ENCODE measurements at places on chromosomes 4 and X.

GRCh38 chr4:1758306-1759121 lies 34.6 kb upstream of the FGFR3 start:
- DNase-seq: no peak

DNA sequence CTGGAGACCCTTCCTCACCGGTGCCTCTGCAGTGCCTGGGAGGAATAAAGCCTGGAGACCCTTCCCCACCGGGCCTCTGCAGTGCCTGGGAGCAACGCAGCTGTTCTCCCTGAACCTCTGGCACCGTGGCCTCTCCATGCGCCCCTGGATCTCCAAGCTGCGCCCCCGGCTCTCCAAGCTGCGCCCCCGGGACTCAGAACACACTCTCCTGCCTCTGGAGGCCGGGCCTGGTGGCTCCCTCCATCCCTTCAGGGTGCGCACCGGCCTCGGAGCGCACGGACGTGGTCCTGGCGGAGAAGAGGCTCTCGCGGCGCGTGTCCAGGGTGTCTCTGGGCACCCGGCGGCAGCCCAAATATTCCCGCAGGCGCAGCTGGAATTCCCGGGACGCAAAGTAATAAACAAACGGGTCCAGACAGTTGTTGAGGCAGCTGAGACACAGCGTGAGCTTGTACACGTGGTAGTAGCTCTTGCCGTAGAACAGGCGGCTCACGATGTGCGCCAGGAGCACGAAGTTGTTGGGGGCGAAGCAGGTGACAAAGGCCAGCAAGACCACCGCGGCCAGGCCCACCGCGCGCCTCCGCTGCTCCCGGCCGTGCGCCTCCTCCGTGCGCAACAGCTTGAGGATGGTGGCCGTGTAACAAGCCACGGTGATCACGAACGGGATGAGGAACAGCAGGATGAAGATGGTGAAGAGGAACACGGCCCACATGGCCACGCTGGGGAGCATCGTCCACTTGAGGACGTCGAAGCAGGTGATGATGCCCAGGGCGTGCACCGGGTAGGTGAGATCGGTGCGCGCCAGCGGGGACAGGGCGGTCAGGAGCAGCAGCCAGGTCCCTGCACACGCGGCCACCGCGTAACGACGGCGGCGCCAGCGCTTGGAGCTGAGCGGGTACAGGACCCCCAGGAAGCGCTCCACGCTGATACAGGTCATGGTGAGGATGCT lies 12.8 kb upstream of the ASMTL start:
- DNase-seq: no peak

DNA sequence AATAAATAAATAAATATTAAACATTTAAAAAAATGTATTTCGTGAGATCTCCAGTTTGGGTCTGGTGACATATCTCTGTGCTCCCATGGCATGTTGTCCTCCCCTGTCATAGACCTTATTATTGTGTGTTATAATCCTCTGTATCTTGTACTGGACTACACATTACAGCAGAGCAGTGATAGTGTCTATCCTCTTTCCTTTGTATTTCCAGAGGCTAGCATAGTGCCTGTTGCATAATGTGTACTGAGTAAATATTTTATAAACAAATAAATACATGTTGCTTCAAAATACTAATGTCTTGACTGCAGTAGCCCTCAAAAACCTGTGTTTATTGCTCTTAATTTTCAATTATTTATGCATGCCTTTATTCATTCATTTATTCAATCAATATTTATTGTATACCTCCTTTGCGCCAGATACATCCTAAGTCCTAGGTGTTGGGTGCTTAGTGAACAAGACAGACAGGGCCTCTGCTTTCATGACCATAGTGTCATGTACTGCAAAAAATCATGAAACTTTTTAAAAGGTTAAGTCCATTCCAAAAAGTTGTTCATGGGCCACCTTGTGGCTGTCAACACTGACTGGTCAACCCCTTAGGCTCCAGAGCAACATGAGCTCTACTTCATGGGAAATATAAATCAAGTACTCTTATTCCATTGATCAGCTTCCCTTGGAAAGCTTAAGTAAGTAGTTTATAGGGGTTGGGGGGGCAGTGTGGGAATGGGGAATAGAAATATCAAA lies 303.9 kb downstream of the IQCM start:
- DNase-seq: no peak

- no peak for DNase-seq
Observed at GRCh38 chr4:11469650-11470437, 41.1 kb upstream of the HS3ST1 start.

DNA sequence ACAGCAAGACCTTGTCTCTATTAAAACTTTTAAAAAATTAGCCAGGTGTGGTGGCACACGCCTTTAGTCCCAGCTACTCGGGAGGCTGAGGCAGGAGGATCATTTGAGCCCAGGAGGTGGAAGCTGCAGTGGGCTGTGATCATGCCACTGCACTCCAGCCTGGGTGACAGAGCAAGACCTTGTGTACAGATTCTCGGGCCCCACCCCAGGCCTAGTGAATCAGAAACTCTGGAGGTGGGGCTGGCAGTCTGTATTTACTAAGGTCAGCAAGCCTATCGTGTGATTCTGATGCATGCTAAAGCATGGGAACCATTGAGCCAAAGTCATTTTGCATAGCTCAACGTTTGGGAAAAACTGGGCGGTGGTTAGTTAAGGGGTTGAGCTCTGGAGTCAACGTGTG lies 3.5 kb downstream of the S100G start:
- no peak for DNase-seq

DNA sequence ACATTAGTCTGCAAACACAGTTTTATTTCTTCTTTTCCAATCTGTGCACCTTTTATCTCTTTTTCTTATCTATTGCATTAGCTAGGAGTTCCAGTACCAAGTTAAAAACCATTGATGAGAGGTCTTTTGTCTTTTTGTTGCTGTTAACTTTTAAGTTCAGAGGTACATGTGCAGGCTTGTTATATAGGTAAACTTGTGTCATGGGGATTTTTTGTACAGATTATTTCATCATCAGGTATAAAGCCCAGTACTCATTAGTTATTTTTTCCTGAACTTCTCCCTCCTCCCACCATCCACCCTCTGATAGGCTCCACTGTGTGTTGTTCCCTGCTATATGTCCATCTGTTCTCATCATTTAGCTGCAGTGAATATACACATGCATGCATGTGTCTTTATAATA lies 349.9 kb downstream of the PDHA2 start:
- no peak for DNase-seq

DNA sequence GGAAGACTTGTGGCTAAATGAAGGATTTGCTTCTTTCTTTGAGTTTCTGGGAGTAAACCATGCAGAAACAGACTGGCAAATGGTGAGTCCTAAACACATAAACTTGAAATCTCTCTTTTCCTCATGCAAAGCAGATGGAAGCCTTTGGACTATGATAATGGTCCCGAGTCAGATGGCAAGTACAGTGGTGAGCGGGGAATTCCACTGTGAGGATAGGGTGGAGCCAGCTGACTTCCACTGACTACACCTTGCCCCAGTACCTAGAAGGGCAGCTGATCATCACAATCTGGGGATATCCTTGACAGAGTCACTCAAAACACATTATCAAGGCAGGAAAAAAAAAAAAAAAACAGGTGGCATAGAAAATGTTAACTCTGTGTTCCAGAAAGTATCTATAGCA lies 34.3 kb downstream of the ENPEP start:
- no peak for DNase-seq

DNA sequence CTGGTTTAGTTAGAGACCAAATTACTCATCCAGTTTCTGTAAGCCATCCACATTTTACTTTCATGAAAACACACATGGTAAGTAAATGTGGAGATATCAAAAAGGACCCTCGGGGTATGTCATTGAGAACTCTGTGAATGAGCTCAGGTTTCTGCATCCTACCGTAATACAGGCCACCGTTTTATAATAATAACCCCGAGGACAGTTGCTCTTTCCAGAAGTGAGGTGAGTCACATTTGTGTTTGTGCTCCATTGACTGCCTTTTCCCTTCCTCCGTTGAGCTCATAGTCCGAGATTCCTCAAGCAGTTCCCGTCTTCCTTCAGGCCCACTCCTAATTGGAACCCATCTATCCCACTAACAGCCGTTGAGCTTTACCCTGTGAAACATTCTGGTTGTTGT lies 95.3 kb downstream of the GRID2 start:
- no peak for DNase-seq

GRCh38 chrX:14013054-14013453 lies 16.6 kb downstream of the GEMIN8 start:
- DNase-seq: no peak

All from stimulated activated CD8-positive, alpha-beta memory T cell treated with anti-CD3 and anti-CD28 coated beads, Interleukin-4, amount 100 ng/mL, for 4 hours (primary cell).